ENCODE measurements at places on chromosomes 2 and 18.

DNA sequence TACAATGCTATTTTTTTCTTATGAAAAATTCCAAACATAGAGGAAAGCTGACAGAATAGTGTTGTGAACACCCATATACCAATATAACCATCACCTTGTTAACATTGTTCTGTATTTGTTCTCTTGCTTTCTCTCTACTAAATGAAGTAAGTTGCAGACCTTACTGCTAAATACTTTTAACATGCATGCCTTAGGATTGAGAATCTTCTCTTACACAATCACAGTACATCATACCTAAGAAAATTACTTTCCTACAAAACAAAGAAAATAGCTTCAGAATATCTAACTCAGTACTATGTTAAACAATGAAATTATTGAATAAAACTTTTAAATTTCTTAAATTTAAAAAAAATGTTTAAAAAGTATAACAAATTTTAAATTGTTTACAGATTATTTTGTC is 136.5 kb downstream of the UBR3 start:
- no peak for DNase-seq

- no peak for DNase-seq
Observed at GRCh38 chr2:96144481-96145035, 682 bp downstream of the DUSP2 start.

DNA sequence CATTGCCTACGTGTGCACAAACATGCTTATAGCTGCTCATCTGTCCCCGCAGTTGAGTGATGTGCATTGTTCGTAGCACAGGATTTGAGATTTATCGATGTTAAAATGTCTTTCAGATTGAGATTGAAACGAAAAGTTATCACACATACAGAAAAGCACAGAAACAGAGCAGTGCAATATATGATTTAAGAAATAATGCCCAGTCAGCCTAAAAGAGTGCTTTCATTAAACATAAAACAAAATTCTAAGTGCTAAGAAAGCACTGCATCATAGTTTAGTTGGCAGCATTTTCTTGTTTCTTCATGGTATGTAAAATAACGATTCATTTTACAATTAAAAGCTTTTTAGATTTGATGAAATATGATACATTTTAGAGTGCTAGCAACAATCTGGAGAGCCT is 31.9 kb upstream of the GORASP2 start:
- DNase-seq, result no peak

GRCh38 chr18:8501044-8501443 is 108.2 kb upstream of the RAB12 start:
- no peak for DNase-seq

Measured in stimulated activated CD4-positive, alpha-beta T cell treated with anti-CD3 and anti-CD28 coated beads, TNF-alpha, amount 100 ng/mL, for 1 hour (primary cell).